Fibroblast of gingiva (primary cell): ENCODE measurements at places on chromosomes 5 and 9.
A peak's percentile ranks its signal among the peaks of the same experiment; 100 is the strongest.

GRCh38 chr5:107990881-107991810, 320.4 kb upstream of the EFNA5 start:
- DNase-seq: no peak

DNA sequence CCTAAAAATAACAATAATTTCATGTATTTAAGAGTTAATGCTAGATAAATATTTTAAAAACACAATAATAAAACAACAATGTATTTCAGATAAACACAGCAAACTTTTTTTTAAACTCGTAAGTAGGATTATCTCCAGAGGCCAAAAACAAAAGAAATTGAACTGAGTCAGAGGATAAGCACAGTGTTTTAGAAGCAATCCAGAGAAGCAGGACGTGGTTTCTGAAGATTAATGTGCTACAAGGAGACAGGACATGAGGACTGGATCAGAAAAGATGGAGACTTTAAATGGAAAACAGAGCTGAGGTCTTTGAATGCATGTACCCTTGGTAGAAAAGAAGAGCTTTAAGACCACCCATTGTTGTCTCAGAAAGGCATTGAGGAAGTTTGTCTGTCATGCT, 491.2 kb upstream of the TLE4 start:
- no peak for DNase-seq

DNA sequence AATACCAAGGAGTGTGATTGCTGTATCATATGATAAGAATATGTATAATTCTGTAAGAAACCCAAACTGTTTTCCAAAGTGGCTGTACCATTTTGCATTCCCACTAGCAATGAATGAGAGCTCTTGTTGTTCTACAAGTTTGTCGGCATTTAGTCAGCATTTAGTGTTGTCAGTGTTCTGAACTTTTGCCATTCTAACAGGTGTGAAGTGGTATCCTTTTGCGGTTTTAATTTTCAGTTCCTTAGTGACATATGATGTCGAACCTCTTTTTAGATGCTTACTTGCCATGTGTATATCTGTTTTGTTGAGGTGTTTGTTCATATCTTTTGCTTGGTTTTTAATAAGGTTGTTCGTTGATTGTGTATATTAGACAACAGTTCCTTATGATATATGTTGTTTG, 296.3 kb upstream of the IZUMO3 start:
- no peak for DNase-seq

DNA sequence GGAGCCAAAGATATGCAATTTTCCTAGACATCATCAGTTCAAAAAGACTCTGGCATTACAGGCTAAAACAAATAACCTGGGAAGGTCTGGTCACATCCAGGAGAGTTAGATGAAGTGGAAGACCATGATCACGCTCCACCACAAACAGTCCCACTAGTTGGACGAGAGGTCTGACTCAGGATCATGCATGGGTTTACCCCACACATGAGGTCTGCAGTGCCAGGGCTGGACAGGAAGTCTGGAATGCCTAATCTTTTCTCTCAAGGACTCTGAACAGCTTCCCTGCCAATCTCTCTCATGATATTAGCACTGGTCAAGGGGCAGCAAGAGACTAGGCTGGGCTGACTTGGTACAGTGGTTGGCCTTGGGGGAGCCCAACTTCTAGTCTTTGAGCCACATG, 7.1 kb downstream of the PRUNE2 start:
- no peak for DNase-seq

- DNase-seq: peak; percentile 72
Observed at GRCh38 chr9:133356391-133357091, at the start of the genes SURF1 and SURF2. Gene SURF1, minus strand, starts transcription at chr9:133356487. Its CDS starts 34 bp downstream, at chr9:133356453. Gene SURF2, plus strand, starts transcription at chr9:133356550. Its CDS starts 43 bp downstream, at chr9:133356593.

GRCh38 chr5:73363911-73364730, 84.5 kb downstream of the FOXD1 start:
- peak; percentile 75 for DNase-seq

GRCh38 chr9:7785813-7786212, 13.8 kb downstream of the DMAC1 start:
- no peak for DNase-seq

DNA sequence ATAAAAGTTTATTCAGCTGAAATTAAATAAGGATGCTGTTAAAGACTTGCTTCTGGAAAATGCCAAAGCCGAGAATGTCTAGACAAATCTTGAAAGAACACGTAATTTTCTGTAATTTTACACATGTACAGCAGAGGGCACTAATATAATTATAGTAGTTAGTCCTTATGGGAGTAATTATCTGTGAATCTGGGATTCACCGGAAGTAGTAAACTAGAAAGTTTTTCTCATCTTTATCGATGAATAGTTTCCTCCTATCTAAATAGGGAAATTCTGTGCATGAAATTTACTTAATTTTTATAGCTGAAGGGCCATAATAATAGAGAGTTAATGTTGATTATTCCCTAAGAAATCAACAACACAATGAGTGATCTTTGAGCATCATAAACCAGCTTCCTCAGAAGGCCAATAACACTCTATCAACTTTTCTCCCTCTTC, 18.4 kb upstream of the CNTLN start:
- DNase-seq: peak; percentile 43

DNA sequence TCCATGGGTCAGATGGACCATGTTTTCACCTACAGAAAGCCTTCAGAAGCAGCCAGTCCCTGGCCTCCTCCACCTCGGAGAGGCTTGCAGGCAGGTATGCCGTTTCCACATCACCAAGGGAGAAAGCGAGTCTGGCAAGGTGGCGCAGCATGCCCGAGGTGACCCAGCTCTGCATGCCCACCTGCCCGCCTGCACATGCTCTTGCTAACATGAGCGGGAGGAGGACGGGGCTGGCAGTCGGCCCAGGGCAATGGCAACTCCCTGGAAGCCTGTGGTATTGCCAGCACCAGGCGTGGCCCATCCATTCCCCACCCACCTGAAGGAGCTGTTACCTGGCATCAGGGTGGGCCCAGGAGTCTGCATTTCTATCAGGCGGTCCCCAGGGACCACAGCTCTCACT, 3.3 kb upstream of the NINJ1 start:
- no peak for DNase-seq

DNA sequence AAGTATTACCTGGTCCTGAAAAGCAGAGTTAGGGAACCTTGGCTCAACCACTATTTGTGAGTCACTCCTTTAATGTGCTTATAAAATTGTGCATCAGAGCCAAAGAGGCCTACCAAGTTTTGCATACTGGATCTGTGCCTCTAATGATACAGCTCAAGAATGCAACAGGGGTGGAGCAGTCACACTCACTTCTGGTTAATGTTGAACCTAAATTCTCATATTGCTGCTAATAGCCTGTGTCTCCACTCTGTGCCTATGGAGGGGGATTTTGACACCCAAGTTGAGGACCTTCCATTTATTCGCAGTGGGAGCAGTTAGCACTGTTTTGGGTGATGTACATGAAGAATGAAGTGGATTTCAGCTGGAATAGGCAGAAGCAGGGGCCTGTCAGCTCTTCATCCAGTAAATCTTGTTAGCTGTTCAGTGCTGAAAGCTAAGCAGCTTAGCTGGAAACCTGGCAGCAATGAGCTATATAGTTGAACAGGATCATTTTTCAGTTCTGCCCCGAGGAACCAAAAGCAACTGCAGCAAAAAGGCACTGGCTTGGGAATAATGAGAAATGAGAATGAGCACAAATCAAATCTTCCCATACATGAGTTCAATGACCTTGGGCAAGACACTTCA, 9.7 kb downstream of the SH3TC2 start:
- DNase-seq: peak; percentile 44

- no peak for DNase-seq
Observed at GRCh38 chr5:83957188-83957587, 236.5 kb upstream of the HAPLN1 start.

- peak; percentile 15 for DNase-seq
Observed at GRCh38 chr5:57802131-57802530, 319.5 kb upstream of the ACTBL2 start.

- DNase-seq: peak; percentile 31
Observed at GRCh38 chr5:149938279-149938678, 6.3 kb downstream of the PDE6A start.

- no peak for DNase-seq
Observed at GRCh38 chr5:132822650-132823480, 7.6 kb downstream of the SHROOM1 start.

GRCh38 chr9:120435091-120435490, 144.9 kb downstream of the CDK5RAP2 start:
- peak; percentile 69 for DNase-seq
